Activated T-cell treated with anti-CD3 and anti-CD28 coated beads, Interleukin-2, amount 50 U/mL, for 1 hour (primary cell): ENCODE measurements at places on chromosomes 1 and 21.

- no peak for DNase-seq
Observed at GRCh38 chr1:18573170-18573569, 57.5 kb upstream of the PAX7 start.

DNA sequence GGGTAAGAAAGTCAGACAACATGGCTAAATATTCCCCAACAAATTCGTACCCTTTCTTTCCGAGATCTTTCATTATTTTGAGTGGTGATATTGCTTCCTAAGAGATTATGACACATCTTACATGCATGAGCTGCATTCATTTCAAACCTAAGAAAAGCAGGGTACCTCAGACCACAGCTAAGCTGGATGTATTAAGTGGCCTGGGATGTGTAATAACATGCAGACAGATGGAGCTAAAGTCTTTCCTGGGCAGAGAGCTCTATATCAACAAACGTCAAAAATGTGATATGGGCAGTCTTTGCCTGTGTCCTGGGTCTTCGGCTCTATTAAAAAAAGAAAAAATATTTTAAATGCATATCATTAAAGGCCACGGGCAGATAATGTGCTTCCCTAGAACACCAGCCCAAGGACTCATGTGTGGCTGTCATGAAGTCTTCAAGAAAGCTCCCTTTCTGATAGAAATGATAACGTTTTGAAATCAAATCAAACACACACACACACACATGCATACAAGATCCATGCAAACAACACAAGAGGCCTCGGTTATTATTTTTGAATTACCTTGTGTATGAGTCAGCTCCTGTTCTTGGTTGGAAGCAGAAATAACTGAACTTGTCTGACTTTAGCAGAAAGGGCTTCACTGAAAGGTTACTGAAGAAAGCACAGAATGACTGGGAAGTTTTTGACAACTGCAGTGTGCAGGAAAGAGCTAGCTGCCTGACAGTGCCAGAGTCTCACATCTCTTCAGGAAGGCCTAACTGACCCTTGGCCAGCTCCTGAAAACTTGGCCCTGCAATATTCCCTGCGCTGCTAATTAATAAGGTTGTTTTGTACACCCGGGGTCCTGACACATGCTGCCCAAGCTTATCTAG, 231.2 kb downstream of the DSCAM start:
- DNase-seq, result no peak

GRCh38 chr1:43766818-43767525, 59.6 kb downstream of the ST3GAL3 start:
- no peak for DNase-seq

DNA sequence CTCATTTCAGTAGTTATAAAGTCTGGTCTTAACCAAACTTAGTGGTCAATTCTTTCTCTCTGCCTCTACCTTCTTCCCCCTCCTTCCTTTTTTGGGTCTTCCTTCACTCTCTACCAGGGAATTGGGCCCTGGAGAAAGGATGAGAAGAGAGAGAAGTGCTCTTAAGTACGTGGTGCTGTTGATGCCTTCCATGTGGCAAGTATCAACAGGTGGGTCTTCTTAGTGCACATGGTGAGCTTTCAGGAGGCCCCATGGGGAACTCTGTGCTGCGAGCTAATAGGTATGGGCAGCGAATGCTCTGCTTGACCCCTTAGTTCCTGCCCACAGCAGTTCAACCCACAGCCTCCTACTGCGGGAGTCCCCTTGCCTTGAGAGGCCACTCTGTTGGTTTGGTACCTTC, 39.4 kb upstream of the LMX1A start:
- no peak for DNase-seq
